ENCODE measurements at places on chromosomes 13 and 19.

DNA sequence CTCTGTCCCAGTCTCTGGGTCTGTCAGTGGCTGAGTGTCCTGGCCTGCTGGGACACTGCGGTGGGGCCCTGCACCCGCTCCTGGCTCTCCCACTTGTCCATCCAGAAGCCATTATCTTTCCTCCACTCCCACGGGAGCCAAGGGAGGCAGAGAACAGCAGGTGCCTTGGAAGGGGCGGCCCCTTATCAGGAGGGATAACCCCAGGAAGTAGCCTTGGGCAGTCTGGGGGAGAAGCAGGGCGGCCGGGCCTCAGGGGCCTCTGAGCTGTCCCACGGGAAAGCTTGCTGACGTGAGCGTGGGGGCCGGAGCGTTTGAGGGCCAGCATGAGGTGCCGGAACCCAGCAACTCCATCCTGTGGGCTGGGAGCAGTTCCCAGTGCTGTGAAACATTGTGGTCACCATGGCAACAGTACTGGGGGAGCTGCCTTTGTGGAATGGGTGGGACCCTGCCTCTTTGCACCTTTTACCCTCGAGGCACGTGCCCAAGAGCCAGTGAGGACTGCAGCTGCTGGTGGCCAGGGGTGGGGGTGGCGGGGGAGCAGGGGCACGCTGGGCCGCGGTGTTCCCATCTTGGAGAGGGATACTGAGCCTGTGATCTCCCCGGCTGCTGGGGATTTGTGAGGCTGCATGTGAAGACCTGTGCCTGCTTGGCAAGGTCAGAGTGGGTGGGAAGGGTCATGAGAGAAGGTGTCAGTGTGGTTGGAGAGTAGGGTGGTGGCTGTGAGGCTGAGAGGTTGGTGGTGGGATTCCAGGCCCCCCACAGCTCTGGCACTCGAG, 20.9 kb downstream of the KLHL26 start:
- no peak for DNase-seq

GRCh38 chr13:110416131-110417025, 109.3 kb downstream of the COL4A2 start:
- no peak for DNase-seq

DNA sequence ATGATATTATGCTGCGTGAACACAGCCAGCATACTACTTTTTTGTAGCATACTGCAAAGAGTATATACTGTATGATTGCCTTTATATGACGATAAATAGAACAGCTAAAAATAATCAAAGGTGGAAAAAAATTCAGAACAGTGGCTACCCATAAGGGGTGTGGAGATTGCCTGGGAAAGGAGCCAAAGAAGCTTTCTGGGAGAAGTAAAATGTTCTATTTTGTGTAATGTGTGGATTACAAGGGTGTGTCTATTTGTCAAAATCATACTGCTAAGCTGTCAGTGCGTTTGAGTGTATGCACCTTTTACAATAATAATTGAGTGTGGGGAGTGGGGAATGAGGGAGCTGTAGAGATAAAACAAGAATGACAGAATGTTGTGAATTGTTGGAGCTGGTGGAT, 45.2 kb upstream of the MTIF3 start:
- no peak for DNase-seq

GRCh38 chr19:35260694-35261304, 8.0 kb upstream of the USF2 start:
- no peak for DNase-seq

DNA sequence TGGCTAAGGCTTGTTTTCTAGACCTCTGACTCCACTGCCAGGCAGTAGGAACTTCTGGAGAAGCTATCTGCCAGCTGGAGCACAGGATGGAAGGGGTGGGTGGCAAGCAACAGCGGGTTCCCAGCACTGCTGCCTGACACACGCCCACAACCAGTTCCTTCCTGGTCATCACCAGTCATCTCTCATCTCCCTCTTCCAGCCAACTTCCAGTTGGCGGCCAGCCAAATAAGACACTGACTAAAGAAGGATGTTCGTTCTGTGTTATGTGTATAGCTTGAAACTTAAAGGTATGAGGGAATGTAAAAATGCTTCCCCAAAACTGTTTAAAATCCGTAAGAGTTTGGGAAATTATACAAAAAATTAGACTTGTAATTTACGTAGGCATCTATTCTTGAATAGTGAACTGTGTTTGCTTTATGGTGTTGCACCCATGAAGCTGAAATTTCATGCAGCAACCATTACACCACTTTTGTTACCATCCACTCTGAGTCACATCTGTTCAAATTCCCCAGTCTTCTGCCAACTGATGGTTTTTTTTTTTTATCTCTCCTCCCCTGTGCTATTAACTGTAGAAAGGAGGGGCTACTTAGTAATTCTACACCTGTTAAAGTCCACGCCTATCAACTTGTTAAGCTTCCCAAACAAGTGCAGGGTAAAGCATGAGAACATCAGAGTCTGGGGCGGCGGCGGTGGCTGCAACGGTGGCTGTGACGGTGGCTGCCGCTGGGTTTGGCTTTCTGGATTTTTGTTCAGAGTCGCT, 86.2 kb upstream of the FRY start:
- no peak for DNase-seq

DNA sequence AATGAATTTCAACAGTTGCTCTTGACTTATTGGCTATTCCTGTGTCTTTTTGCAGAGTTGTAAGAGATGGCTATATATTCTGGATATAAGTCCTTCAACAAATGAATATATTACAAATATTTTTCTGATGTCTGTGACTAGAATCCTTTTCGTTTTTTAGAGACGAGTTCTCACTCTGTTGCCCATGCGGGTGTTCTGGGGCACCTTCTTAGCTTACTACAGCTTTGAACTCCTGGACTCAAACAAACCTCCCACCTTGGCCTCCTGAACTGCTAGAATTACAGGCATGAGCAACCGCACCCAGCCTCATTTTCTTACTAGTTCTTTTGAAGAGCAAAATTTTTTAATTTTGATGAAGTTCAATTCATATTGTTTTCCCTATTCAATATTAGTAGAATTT, 287.8 kb downstream of the LIG4 start:
- DNase-seq: no peak

- DNase-seq: no peak
Measured at GRCh38 chr13:70386919-70387318, 278.7 kb upstream of the KLHL1 start.

GRCh38 chr13:39374741-39375189, 228.2 kb downstream of the LHFPL6 start:
- DNase-seq: no peak

DNA sequence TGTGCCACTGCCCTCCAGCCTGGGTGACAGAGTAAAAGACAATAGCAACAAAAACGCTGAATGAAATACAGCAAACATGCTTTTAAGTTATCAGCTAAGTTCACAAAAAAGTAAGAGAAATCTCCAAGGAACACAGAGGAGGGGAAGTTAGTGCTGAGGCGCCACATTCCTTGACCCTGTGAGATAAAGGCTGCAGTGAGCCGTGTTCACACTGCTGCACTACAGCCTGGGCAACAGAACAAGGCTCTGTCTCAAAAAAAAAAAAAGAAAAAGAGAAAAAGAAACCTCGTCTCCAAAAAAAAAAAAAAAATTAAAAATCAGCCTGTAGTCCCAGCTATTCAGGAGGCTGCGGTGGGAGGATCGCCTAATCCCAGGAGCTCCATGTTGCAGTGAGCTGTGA, 16.3 kb upstream of the DOCK6 start:
- no peak for DNase-seq

DNA sequence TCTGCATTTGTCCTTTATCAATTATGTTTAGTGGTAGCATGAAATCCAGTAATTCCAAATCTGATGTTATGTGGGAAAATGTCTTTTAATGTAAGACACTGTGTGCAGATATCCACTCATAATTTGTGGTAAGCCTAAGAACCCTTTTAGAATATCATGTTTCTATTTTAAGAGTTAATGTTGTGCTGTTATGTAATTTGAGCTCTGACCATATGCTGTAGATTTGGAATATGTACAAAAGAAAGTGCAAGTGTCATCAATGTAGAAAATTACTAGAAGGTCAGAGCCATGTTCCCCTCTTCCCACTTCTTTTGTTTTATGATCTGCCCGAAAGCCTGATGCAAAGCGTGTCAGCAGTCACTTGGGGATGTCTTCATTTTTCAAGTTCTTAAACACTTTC, 44.5 kb downstream of the SCEL start:
- no peak for DNase-seq

DNA sequence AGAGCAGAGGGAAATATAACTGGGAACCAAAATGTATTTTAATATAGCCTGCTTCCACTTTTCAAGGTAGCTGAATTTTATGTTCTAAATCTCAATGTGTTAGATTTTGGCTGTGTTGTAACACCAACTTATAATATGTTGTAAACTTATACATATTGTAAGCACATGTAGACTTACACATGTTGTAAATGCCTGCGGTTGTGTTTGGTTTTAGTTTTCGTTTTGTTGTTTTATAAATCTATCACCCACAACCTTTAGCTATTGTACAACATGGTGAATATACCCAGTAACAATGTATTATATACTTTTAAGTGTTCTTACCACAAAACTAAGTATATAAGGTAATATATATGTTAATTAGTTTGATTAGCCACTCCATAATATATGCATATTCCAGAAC, 15.6 kb downstream of the KCTD4 start:
- DNase-seq: no peak
